ENCODE measurements at places on chromosomes 5 and 9.

- no peak for DNase-seq
Measured at GRCh38 chr5:151695464-151695863, 8.7 kb upstream of the SPARC start.

- no peak for DNase-seq
Measured at GRCh38 chr5:37249815-37250164, 614 bp upstream of the CPLANE1 start.

DNA sequence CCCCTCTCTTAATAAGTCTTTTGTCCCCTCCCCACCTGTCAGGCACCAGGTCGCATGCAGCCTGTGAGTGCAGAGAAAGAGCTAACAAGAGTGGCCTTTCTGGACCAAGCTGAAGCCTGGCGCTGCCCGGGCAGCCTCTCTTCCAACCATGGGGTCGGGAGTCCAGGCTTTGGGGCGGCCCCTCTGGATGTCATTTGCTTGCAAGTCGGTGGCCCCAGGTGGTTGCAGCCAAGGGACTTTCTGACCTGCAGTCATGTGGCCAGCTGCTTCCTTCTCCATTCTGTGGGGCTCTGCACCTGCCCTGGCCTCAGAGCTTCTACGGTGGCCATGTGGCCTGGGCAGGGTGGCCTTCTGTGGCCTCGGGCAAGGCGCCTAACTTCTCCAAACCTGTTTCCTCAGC, 159.7 kb downstream of the DAB2IP start:
- DNase-seq: no peak

DNA sequence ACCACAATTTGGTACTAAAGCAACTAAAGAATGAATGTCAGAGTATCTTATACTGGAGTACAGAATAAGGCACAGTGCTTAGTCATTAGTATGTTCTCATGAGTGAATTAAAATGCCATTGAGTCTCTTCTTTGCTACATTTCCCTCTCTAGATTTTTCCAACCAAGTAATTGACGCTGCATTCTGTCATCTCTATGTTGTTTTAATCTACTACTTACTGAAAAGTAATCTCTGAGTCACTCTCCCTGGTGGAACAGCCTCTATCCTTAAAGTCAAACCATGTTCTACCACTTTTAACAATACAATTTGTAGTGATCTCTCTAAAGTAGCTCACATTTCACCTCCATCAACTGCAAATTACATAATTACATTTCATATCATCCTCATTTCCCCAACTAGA, 495.1 kb downstream of the CDH18 start:
- no peak for DNase-seq

GRCh38 chr5:98793223-98793622, 19.8 kb downstream of the RGMB start:
- DNase-seq: no peak

DNA sequence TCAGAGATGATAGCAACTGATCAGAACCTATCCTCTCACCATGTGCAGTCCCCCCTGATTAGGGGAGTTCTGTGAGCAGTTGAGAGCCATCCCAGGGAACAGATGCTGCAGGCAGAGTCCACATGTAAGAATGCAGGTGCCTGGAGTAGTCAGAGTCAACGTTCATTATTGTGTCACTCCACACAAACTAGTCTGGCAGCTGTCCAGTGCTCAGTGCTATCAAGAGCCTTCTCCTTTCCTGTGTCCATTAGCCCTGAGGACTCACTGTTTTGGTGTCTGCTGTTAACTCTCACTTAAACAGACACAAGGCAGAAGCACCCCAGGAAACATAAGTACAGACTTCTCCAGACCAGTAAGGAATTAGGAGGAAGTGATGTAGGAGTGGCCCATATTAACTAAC, 2.5 kb downstream of the SH3TC2 start:
- no peak for DNase-seq

- DNase-seq: no peak
Measured at GRCh38 chr9:121398374-121398773, 28.3 kb upstream of the STOM start.

DNA sequence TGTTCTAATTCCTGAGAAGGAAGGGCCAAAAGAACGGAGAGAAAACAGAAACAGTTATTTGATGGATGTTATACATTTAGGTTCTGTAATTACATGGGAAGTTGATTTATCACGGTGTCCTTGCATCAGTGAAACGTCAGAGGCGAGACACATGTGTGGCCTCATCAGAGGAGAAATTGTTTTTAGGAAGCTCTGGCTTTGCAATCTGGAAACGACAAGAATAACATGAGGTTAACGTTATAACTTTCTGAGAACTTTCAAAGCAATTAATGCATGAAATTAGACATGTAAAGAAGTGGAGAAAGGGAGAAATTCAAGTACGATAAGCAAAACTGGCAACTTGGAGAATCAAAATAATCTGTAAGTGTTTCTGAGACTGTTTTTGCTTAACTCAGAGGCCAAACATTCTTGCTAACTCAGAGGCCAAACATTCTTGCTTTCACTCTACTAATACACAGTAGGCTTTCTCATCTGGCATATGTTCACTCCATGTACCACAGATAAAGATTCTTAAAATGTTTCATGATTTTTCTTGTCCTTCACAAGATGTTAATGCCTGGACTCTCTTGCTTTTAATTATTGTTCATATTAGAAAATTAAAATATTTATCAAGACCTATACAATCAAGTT, 933.0 kb downstream of the TLE4 start:
- DNase-seq: no peak

GRCh38 chr5:171861381-171861780, 75.8 kb downstream of the SMIM23 start:
- no peak for DNase-seq

DNA sequence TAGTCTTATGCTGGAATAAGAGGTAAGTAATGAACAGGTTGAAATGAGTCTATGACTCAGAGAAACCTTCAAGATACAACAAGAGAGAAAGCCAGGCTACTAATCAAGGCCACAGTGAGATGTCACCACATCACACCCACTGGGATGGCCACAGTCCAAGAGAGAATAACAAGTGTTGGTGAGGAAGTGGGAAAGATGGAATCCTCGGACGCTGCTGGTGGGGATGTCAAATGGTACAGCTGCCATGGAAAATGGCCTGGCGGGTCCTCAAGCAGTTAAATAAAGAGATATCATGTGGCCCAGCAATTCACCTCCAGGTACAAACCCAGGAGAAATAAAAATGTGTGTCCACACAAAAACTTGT, 41.9 kb upstream of the NEURL1B start:
- DNase-seq: no peak

DNA sequence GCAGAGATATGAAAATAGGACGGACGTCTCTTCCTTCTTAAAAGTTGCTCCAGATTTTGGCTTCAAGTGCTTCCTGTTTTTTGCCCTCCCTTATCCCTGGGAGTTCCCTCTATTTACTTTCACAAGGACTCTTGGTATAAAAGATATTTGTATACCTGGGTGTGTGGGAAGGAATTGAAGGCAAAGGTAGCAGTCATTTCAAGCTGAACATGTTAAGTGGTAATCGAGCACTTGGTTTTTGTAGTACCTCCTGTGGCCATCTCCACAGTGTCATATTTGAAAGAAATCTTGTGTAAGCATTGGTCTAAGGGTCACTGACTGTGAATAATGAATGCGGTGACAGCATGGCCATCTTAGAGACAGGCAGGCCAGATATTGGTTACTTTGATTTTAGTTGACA, 593.6 kb downstream of the MTRR start:
- no peak for DNase-seq

- no peak for DNase-seq
Measured at GRCh38 chr9:32886021-32886420, 102.7 kb downstream of the TMEM215 start.

DNA sequence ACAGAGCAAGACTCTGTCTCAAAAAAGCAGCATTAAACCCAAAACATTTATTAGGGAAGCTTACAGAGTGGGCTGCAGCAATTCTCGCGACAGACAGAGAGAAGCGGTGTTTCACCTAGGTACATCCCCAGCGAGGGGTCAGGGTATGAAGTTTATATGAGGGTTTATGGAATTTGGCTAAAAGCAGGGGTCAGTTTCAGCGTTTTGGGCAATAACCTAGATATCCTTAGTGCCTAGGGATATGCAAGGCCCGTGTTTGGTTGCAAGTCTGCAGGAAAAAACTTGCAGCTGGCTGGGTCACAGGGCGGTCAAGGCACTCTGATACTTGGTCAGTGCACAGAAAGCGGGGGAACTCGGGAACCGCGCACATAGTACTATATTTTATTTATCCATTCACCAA, 649 bp upstream of the GLE1 start:
- no peak for DNase-seq

- no peak for DNase-seq
Measured at GRCh38 chr5:16539169-16539666, 73.6 kb upstream of the ZNF622 start.

DNA sequence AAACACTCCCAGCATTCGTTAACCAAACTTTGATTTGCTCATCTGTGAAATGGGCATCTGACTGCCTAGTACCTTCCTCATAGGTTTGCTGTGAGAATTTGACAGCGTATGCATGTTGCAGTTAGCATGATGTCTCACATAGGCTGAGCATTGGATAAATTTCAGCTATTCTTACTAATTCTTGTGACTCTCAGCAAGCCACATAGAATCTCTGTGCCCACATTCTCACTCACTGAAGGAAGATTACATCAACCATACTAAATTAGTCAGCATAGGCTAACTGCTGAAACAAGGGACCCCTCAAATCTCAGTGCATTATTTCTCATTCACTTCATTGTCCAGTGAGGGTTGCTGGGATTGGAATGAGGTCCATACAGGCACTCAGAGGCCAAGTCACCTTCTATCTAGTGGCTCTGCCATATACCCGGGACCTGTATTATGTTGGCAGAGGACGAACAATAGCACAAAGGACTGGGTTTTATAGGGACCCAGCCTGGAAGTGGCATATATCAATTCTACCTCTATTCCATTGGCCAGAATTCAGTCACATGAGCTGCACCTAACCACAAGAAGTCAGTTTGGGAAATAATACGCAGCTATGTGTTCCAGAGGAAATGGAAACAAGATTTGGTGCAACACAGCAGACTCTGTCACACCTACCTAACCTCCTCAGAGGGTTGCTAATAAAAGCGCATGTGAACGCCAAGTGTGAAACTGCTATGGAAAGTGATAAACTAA, 4.2 kb upstream of the PTGER4 start:
- no peak for DNase-seq

DNA sequence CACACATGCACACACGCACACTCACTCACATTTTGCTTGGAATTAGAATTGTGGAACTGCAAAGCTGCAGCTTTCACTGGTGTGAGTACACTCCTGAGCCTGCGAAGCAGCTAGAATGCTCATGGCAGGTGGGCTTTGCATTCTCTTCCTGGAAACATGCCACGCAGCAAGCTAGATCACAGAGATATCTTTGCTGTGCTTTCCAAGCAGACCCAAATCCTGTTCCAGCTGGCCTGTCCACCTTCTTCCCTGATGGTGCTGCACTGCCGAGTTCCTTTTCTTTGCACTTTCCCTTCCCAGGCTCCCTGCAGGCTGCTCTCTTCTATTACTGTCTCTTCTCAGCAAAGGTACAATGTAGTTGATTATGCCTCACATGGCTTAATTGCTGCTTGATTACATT, 92.7 kb upstream of the CKMT2 start:
- no peak for DNase-seq

GRCh38 chr9:4138781-4139180, 161.1 kb downstream of the GLIS3 start:
- no peak for DNase-seq

DNA sequence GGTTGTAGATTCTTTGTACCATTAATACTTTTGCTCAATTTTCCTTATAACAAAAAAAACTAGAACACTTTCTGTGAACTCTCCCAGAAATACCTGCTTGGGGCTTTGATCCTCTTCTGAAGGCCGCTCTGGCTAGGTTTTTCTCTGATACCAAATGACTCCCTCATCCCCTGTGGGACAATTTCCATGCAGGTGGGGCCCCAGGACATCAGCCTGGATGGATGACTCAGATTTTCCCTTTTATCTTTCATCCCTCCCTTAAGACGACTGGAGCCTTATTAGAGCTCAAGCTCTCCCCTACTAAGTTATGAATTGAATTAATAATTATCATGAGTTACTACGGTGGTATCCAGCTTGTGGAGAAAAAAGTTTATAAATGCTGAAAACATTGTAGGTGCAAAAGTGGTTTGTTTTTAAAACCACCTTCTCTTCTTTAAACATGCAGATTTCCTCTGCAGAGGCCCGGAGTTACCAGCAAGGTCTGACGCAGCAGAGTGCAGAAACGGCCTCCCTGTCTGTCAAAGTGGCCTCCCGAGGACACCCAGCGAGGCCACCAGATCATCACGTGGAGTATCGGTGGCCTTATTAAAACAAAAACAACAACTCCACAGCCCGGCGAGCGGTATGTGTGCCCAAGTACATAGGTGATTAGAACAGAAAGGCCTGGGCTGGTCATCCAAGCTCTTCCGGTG, 50.8 kb upstream of the IRX4 start:
- DNase-seq: no peak

- DNase-seq: no peak
Measured at GRCh38 chr5:181060231-181060590, 20.1 kb downstream of the BTNL9 start.

DNA sequence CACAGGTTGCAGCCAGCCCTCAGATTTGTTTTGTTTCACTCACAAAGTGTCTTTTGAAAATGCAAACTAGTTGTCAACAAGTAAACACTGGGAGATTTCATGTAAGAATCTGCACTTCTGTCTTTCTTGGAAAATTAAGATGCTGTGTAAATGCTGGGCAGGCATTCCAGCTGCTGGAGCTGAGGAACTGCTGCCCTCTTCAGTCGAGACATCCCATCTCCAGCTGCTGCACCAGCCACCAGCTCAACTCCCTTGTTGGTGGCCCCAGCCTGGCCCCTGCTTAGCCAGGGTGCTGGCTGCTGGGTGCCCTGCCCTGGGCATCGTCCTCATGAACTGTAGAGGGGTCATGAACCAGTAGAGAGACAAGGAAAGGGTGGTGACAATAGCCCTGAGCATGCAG, 33.1 kb upstream of the AFAP1L1 start:
- no peak for DNase-seq

DNA sequence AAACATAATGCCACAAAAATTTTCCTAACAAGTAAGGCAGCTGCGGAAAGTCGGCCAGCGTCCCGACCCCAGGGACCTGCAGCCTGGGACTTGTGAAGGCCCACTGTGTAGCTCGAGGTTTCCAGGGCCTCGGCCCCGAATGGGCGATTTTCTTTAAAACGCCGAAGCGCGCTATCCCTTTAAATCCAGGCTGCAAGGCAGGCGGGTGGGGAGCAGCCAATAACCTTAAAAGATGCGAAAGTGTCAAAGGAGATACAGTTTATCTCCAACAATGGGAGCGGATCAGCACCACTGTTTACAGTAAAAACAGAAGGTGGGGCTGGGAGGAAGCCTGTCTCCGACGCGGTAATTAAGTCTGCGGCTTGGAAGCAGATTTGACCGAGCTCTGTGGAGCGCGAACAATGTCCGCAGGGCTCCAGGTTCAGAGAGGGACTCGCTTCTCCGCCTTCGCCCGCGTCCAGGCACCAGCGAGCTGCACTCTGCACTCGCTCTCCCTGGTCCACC, 1.7 kb upstream of the ZSWIM6 start:
- DNase-seq: no peak

GRCh38 chr9:34997379-34997781, 7.8 kb downstream of the DNAJB5 start:
- DNase-seq: no peak
